ENCODE measurements at places on chromosomes 6 and 20. TPM values are rescaled to one million over a fixed set of nuclear protein-coding genes. Genes with fewer than 3 reads are reported as not detected.

Gene MUC22
- not detected for total RNA-seq

Gene TNFRSF6B
- total RNA-seq: 8.2 TPM

Gene HLA-DOB
- total RNA-seq: 0.37 TPM

Gene LRFN2
- total RNA-seq: not detected

Gene SPEF1
- 0.20 TPM for total RNA-seq

Gene DNAH8
- total RNA-seq: not detected

Gene BPIFB4
- not detected for total RNA-seq

Gene C4A
- total RNA-seq: 1.4 TPM

Gene PROKR2
- not detected for total RNA-seq

Gene OR2B6
- not detected for total RNA-seq

Gene TRIM15
- not detected for total RNA-seq

Gene RNGTT
- total RNA-seq: 12.9 TPM

Gene TBXT
- total RNA-seq: not detected

Gene LST1
- total RNA-seq: not detected

Gene FGD2
- not detected for total RNA-seq

Gene WFDC13
- total RNA-seq: not detected

Gene BMP5
- total RNA-seq: 0.37 TPM

Gene PRICKLE4
- not detected for total RNA-seq

Gene TCP11
- 0.37 TPM for total RNA-seq

Gene RSPO3
- total RNA-seq: not detected

Gene PRSS16
- total RNA-seq: not detected

Gene ADGRG6
- 0.37 TPM for total RNA-seq

Gene BMP6
- 4.7 TPM for total RNA-seq

Gene OR5V1
- total RNA-seq: not detected

Gene CGA
- not detected for total RNA-seq

Gene GNRH2
- 1.1 TPM for total RNA-seq

Gene SIRPD
- total RNA-seq: not detected
